ENCODE measurements at places on chromosomes 16 and 17. TPM values are rescaled to one million over a fixed set of nuclear protein-coding genes. Genes with fewer than 3 reads are reported as not detected.

CRYBA1 gene
- total RNA-seq, result not detected

- H3K4me1 ChIP-seq, result no peaks in the 10 kb centered on the region
- no peak overlapping the region for H3K27ac ChIP-seq
- H3K27me3 ChIP-seq, result no peaks in the 10 kb centered on the region
- no peak for DNase-seq
- no peaks in the 10 kb centered on the region for H3K36me3 ChIP-seq
Measured at GRCh38 chr16:60755907-60756306, 1280.3 kb downstream of the CDH8 start.

DNA sequence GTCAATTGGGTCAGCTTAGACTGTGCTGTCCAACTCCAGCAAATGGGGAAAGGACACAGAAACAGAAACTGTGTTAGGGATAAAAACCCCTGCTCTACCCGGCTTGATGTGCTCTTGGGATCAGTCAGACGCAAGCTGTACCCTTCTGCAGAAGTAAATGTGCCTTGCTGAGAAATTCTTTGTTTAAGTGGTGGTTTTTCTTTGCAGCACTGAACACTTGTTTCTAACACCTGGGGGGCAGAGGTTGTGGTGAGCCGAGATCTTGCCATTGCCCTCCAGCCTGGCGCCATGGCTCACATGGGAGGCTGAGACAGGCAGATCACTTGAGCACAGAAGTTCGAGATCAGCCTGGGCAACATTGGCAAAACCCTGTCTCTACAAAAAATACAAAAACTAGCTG, 18.5 kb upstream of the ARL4D start:
- no peak for DNase-seq
- H3K27ac ChIP-seq, result no peak overlapping the region
- no peaks in the 10 kb centered on the region for H3K36me3 ChIP-seq
- H3K4me3 ChIP-seq, result no peak overlapping the region
- no peaks in the 10 kb centered on the region for H3K4me1 ChIP-seq
- H3K27me3 ChIP-seq, result no peaks in the 10 kb centered on the region

TAF1C gene
- 30.2 TPM for total RNA-seq

- peak overlapping the region; percentile 9 for H3K27ac ChIP-seq
- peaks cover 31% of the 10 kb centered on the region for H3K36me3 ChIP-seq
- no peaks in the 10 kb centered on the region for H3K27me3 ChIP-seq
- no peak overlapping the region for H3K4me3 ChIP-seq
- DNase-seq, result no peak
- H3K4me1 ChIP-seq, result peaks cover 5% of the 10 kb centered on the region
Measured at GRCh38 chr17:82602487-82602886, 45.8 kb downstream of the WDR45B start.

KRTAP4-1 gene
- not detected for total RNA-seq

CRISPLD2 gene
- 320 TPM for total RNA-seq

TMEM106A gene
- 6.6 TPM for total RNA-seq

DNA sequence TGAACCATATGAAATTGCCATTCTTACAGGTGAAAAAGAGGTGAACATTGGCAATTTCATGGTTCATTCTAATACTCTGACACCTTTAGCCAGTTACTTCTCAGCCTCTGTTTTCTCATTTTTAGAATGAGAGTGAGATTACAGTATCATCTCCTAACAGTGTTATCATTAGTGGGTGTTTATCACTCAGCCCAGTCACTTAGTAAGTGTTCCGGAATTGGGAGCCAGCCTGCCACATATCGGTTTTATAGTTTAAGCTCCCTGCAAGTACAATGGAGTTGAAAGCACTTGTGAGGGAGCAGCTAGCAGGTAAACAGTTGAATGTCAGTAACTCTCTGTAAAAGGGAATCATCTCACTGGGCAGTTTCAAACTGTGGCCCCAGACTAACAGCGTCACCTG, 583.1 kb upstream of the HSBP1 start:
- H3K4me3 ChIP-seq, result no peak overlapping the region
- no peaks in the 10 kb centered on the region for H3K27me3 ChIP-seq

PABPN1L gene
- total RNA-seq, result not detected

TOM1L1 gene
- total RNA-seq, result 17.7 TPM

DNA sequence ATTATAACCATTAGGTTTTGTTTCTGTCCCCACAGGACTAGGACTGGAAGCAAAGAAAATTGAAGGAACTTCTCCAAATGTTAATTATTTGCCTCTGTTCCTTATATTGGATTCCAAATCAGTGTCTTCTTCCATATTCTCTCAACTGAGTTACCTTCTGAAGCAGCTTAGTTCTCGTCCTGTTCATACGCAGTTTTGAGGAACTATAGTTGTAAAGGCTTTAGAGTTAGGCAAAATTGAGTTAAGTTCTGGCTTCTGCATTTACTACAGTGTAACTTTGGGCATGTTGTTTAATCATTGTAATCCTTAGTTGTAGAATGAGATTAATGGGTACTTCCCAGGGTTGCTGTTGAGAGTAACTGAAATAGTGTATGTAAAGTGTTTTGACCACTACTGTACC, 11.2 kb downstream of the CBFB start:
- no peak overlapping the region for H3K27ac ChIP-seq
- H3K4me1 ChIP-seq, result peaks cover 27% of the 10 kb centered on the region
- H3K27me3 ChIP-seq, result no peaks in the 10 kb centered on the region

PHLPP2 gene
- total RNA-seq, result 6.4 TPM

GRCh38 chr17:3964203-3965117, at the start of gene ATP2A3:
TSS of gene ATP2A3 (minus strand) at chr17:3964437. CDS start at chr17:3964291, 146 bp downstream.
- H3K4me3 ChIP-seq, result peak within 1 kb of the TSS; percentile 45
- H3K27ac ChIP-seq, result peak within 1 kb of the TSS; percentile 21
- H3K4me1 ChIP-seq, result peaks cover 15% of the 10 kb centered on the region
- H3K27me3 ChIP-seq, result no peaks in the 10 kb centered on the region
- no peaks in the 10 kb centered on the region for H3K36me3 ChIP-seq
- no peak for DNase-seq

GRCh38 chr17:40351359-40352236, 12.9 kb downstream of the GJD3 start:
- no peaks in the 10 kb centered on the region for H3K27me3 ChIP-seq
- peaks cover 65% of the 10 kb centered on the region for H3K4me1 ChIP-seq
- no peak overlapping the region for H3K4me3 ChIP-seq

- H3K4me3 ChIP-seq, result no peak overlapping the region
- DNase-seq, result no peak
- no peaks in the 10 kb centered on the region for H3K36me3 ChIP-seq
- H3K27ac ChIP-seq, result no peak overlapping the region
- H3K4me1 ChIP-seq, result no peaks in the 10 kb centered on the region
Measured at GRCh38 chr16:3595110-3595486, 16.3 kb downstream of the SLX4 start.

ITGA2B gene
- total RNA-seq, result 2.0 TPM

DNA sequence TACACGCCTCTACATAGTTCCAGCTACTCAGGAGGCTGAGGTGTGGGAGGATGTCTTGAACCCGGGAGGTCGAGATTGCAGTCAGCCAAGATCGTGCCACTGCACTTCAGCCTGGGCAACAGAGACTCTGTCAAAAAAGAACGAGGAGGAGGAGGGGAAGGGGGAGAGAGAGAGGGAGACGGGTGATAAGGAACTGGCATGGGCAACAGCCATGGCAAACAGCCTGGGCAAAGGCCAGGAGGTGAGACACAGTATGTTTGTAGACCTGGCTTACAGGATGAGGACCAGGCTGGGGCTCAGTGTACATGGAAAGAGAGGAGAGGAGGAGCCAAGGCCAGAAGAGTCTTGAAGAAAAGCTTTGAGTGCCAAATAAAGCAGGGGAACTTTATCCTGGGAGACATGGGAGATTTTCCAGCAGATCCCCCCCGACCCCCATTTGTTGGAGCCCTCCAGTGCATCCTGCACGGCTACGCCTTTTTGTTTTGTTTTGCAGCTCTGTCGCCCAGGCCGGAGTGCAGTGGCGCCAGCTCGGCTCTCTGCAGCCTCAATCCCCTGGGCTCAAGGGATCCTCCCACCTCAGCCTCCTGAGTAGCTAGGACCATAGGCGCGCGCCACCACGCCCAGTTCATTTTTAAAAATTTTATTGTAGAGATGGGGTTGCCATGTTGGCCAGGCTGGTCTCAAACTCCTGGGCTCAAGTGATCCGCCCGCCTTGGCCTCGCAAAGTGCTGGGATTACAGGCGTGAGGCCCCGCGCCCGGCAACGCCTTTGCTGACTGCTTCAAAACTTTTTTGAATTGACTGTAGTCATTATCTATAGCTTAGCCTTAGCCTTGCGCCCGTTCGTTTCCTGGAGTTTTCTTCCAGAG, 1.3 kb upstream of the ALKBH5 start:
- peak overlapping the region; percentile 99 for H3K27ac ChIP-seq
- H3K4me3 ChIP-seq, result peak overlapping the region; percentile 92
- DNase-seq, result no peak
- H3K4me1 ChIP-seq, result peaks cover 45% of the 10 kb centered on the region

DNA sequence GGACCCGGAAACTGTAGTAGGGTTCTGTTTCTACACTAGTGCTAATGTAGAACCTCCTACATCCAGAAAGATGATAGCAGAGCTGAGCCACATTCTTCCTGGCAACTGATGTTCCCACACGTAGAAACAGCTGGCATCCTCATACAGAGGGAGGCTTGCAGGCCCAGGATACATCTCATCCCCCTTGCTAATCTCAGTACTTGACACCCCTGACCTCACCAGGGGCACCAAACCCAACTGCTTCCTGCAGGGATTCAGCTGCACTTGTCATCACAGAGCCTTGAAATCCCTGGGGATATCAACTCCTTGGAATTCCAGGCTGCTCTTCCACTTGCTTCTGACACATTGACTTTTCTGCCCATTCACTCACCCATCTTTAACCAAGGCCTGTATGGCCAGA, 75.2 kb upstream of the HSBP1 start:
- no peaks in the 10 kb centered on the region for H3K27me3 ChIP-seq
- no peaks in the 10 kb centered on the region for H3K36me3 ChIP-seq
- no peak overlapping the region for H3K4me3 ChIP-seq
- no peaks in the 10 kb centered on the region for H3K4me1 ChIP-seq
- peak; percentile 54 for DNase-seq

GRCh38 chr16:77675464-77676324, 46.6 kb upstream of the NUDT7 start:
- H3K36me3 ChIP-seq, result no peaks in the 10 kb centered on the region
- H3K27ac ChIP-seq, result no peak overlapping the region
- DNase-seq, result no peak
- no peaks in the 10 kb centered on the region for H3K27me3 ChIP-seq
- no peak overlapping the region for H3K4me3 ChIP-seq
- peaks cover 4% of the 10 kb centered on the region for H3K4me1 ChIP-seq

DNA sequence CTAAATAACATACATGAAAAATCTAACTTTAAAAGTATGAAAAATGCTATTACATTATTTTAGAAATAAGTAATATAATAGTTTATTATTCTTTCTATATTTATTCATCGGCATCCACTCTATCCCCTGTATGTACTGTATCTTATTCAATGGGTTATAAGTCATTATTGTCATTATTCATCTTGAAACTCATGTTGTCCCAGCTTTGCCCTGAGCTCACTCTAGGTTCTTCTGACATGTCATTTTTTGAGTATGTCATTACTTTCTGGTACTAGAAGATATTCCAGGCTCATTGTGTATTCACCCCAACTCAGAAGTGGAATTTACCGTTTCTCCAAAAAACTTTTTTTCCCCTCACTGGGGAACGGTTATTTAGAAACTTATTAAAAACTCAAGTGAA, 53.0 kb upstream of the MNT start:
- no peaks in the 10 kb centered on the region for H3K27me3 ChIP-seq
- no peak for DNase-seq
- no peak overlapping the region for H3K4me3 ChIP-seq
- H3K4me1 ChIP-seq, result no peaks in the 10 kb centered on the region
- H3K27ac ChIP-seq, result peak overlapping the region; percentile 1

DNA sequence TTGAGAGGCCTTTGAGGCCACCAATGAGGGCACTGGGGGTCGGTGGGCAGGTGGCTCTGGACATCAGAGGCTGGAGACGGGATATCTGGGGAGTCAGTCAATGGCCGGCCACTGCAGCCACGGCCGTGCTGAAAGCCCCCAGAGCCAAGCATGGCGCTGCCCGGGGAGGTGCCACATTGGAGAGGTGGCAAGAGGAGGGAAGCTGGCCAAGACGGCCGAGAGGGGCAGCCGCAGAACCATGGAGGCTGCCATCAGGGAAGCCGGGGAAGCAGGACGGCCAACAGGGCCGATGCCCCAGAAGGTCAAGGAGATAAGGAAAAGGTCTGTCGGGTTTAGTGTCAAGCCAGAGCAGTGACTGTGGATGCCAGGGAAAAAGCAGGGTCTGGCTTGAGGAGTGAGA, 9.8 kb downstream of the RTN4RL1 start:
- no peak for DNase-seq
- peaks cover 21% of the 10 kb centered on the region for H3K4me1 ChIP-seq
- no peaks in the 10 kb centered on the region for H3K36me3 ChIP-seq
- H3K27ac ChIP-seq, result no peak overlapping the region
- no peaks in the 10 kb centered on the region for H3K27me3 ChIP-seq
- H3K4me3 ChIP-seq, result no peak overlapping the region

DNA sequence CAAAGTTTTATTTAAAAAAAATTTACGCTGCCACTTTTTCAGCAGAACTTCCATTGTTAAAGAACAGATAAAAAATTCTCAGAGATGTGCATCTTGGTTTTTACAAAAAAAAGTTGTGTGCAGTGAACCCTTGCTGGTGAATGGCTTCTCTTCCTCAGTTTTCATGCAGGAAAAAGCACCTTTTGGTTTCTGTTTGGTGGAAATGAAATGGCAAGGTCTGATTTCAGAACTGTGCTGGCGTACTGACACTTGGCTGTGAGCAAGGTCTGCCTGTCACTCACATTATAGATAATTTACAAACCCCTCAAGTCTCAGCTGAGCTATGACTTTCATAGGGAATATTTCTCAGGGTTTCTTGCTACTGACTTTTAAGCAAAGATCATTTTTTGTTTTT, 5.7 kb upstream of the SALL1 start:
- H3K27me3 ChIP-seq, result no peaks in the 10 kb centered on the region
- no peaks in the 10 kb centered on the region for H3K36me3 ChIP-seq
- peak overlapping the region; percentile 92 for H3K27ac ChIP-seq
- peak overlapping the region; percentile 67 for H3K4me3 ChIP-seq
- DNase-seq, result no peak
- peaks cover 12% of the 10 kb centered on the region for H3K4me1 ChIP-seq

DNA sequence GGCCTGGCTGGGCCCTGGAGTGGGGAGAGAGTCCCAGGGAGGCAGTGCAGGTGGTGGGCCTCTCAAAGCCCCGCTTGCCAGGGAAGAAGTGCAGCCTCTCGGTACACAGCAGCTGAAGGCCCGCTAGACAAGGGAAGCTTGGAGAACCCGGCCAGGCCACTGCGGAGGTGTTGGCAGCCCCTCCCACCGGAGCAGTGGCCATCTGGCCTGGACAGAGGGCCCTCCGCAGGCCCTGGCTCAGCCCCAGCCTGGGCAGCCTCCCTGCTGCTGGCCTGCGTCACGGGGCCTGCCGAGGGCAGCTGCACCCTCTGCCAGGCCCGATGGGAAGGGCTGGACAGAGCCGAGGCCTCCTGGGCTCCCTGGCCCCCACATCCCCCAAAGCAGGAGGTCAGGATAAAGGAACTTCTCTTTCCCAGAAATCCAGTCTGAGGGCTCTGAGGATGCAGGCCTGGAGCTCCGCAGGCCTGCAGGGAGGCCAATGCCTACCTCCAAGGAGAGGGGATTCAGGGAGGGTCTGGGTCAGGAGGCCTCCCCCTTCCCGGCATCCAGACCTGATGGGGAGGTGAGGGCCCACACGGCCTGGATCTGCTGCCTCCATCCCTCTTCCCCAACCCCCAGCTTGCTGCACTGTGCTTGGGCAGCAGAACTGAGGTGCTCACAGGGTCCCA, 4.3 kb downstream of the SPPL2C start:
- no peaks in the 10 kb centered on the region for H3K27me3 ChIP-seq
- no peaks in the 10 kb centered on the region for H3K36me3 ChIP-seq
- DNase-seq, result no peak
- no peak overlapping the region for H3K4me3 ChIP-seq
- H3K27ac ChIP-seq, result no peak overlapping the region

GRCh38 chr16:46728806-46729205, 19.3 kb downstream of the MYLK3 start:
- no peaks in the 10 kb centered on the region for H3K36me3 ChIP-seq
- no peak for DNase-seq
- no peak overlapping the region for H3K4me3 ChIP-seq
- no peaks in the 10 kb centered on the region for H3K27me3 ChIP-seq
- H3K4me1 ChIP-seq, result no peaks in the 10 kb centered on the region

RDM1 gene
- total RNA-seq, result 0.49 TPM

Measured in vagina (tissue), 2 donors.